NCI-H460 (cell line): ENCODE measurements at places on chromosomes 3 and 15.

- no peak for DNase-seq
Measured at GRCh38 chr3:45092132-45093031, 53.8 kb downstream of the CDCP1 start.

DNA sequence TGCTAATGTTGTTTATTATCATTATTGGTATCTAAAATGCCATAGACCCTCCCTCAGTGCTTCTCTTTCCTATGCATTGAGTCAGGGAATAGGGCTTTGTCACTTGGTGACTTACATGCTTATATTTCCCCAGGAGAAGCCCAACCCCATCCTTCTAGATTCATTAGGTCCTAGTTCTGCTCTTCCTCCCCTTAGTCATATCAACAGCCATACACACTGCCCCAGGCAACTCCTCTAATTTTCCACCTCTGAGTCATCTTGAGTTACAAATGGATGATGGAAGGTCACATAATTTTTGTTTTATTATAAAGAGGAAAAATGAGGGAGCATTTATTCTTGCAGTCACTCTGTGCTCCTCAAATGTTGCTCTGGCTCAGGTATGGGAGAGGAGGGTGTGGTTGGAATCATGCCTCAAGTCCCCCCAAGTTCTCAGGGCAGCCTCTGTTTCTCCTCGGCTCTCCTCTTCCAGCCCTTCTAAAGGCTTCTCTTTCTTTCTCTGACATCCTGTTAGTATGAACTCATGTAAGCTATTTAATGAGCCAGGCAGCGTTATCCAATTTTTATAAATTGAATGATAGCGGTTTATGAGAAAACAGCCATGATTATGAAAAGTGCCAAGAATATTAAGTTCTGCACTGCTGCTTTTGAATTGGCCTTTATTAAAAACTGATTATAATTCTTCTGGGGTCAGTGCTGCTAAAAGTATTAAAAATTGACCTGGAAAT is 45.6 kb upstream of the FSTL1 start:
- DNase-seq = no peak

GRCh38 chr3:119518026-119518425 is 19.7 kb downstream of the TIMMDC1 start:
- DNase-seq = no peak

DNA sequence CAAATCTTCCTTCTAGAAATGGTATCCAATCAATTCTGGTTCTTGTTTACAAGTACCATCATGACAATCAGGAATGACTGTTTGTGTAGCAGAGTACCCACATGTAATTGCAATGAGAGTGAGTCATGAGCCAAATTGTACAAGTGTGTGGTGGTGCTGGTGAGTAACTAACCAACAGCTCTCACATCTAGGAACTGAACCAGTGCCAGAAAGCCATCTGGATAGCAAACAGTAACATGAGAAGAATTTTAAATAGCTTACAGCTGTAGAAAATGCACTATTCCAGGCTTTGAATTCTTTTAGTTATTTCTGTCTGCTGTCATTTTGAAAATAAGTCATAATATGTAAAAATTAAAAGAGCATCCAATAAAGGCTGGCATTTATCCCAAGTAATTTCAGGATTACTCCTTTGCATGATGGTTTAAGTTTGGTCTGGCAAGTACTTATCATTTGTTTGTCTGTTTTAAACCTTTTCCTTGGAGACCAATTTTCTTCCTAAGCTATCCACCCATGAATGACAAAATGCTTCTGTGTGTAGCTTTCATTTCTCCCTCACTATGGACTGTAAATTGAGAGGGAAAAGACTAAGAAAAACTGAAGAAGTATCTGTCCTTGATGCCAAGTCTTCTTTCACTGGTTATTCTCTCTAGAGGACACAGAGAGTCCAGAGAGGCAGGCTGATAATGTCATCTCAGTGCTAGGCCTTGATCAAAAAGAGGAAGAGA is 60.0 kb downstream of the PIK3CB start:
- peak; percentile 43 for DNase-seq
